Activated naive CD4-positive, alpha-beta T cell treated with anti-CD3 and anti-CD28 coated beads, Interleukin-2, amount 50 U/mL, for 16 hours (primary cell): ENCODE measurements at places on chromosomes 11 and 22.

DNA sequence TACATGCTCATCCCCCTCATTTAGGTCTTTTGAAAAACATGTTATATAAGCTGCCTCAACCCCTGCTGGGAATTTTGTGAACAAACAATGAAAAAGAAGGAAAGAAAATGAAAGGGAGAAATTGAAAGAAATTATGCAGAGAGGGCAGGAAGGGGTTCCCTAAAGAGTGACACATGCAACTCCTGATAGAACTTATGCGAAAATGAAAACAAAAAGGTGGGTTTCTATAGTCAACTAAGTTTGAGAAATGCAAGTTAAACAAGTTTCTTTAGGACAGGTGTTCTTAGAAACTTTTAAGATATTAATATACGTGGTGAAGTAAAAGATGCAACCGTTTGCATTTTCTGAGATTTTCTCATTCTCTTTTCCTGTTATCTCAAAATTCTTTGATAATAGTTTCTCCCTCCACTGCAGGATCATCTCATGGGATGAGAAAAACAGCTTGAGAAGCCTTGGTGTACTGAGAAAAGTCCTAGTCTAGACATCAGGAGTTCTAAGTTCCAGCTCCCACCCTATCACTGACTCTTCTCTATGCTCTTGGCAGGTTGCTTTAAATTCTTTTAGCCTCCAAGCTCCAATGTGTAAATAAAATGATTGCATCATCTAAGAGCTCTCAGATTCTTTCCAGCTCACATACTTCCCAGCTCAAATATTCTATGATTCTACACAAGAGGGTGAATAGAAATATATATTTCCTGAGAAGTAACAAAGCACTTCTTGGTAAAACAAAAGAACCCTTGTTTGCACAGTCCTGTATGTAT is 109.2 kb downstream of the FAM76B start:
- no peak for DNase-seq

DNA sequence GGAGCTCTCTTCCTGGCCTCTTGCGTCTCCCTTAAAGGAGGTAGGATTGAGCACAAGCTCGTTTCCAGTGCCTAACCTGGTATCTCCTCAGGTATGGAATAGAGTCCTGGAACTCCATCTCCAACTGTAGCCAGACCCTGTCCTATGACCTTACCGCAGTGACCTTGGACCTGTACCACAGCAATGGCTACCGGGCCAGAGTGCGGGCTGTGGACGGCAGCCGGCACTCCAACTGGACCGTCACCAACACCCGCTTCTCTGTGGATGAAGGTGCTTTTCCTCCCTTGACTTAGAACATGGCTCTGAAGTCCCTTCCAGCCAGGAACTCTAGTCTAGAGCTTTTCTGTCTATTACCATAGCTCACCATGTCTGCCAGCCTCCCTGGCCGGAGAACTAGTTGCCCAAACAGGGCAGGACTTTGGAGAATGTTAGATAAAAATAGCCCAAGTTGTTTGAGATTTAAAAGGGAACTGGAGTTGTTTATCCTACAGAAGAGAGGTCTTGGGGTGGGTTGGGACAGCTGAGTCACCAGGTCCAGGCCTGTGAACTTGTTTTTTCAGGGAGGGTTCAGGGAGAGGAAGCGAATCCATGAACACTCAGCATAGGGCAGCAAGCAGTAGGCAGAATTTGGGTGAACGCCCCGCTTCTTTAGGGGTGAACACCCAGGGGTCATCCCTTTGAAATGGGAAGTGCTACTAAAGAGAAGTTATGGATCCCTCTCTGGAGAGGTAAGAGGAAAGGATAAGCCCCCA is 3.3 kb downstream of the IL10RA start:
- DNase-seq, result no peak

GRCh38 chr11:96111308-96111707 is 187.4 kb upstream of the MTMR2 start:
- no peak for DNase-seq

GRCh38 chr11:78795621-78796261 is 221.1 kb upstream of the NARS2 start:
- DNase-seq, result no peak

DNA sequence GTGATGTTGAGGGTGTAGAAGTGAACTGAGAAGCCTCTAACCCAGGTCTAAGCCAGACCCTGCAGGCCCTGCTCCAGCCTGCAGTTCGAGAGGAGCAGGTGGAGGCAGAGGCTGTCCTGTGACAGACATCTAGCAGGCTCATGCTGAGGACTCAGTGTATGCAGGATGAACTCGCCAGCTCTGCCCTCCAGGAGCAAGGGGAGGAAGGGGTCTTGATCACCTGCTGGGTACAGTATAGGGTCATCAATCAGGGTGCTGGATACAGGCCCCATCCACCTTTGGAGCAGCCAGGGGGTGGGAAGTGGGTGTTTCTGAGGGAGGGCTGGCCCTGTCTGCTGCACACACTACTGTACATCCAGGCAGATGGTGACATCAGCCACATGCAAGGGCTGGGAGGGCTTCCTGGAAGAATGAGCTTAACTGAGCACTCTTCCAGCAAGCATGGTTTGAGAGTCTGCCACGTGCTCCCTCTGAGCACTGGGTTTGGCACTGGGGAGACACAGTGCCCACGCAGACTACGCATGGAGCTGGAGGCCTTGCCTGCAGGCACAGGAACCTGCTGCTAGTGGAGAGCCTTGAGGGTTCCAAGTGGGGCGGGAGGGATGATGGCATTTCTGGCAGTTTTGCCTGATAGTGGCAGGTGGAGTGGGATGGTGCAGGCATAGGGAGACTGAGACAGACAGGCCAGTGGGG is 9.2 kb downstream of the MAPK8IP1 start:
- no peak for DNase-seq

GRCh38 chr11:62393061-62393611 is 25.7 kb upstream of the SCGB1A1 start:
- DNase-seq, result no peak

DNA sequence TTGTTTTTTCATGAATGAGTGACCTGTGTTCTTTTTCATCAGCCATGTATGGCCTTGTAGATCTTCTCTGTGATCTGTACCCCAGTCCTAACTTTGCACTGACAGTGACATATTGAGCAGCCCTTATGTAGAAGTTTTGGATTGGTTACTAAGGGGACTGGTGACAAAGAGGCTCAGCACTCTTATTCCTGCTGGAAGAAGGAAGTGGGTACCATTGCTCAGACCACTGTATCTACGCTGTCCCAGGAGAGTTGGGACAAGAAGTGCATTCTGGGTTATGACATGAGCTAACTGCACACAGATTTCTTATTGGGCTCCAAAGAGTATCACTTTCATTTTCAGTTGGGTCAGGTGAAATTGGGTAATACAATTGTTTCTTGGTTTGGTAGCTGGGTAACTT is 107.8 kb upstream of the RASSF10 start:
- no peak for DNase-seq

- DNase-seq, result no peak
Observed at GRCh38 chr11:5065027-5065426, 4.3 kb upstream of the OR52E1 start.
